ENCODE measurements at places on chromosomes 5 and 9. TPM values are rescaled to one million over a fixed set of nuclear protein-coding genes. Genes with fewer than 3 reads are reported as not detected.

GRCh38 chr5:3599226-3600105 lies 3.8 kb downstream of the IRX1 start:
- peak; percentile 89 for DNase-seq

- DNase-seq, result peak; percentile 81
These were observed 290.5 kb downstream of the DOCK8 start for GRCh38 chr9:504921-505740.

DNA sequence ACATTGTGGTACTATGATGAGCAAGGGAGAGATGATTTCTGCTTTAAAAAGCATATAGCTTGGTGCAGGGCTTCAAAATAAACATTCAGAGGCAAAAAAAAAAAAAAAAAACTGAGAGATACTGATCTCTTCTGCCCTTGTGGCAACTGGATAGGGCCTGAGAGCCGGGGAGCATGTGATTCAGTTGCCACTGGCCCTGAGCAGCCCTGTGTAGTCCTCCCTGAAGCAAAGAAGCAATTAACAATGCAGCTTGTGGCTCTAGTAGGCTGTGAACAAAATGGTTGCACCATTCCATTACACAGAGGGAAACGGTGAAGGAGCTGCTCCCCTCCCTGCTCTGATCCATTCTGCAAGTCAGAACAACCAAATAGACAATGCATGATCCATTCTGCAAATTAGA lies 347.5 kb upstream of the DAB2 start:
- peak; percentile 6 for DNase-seq

- DNase-seq, result no peak
These were observed 34.0 kb downstream of the CDK5RAP2 start for GRCh38 chr9:120545701-120546550.

GRCh38 chr5:158670201-158670600 lies 429.5 kb downstream of the EBF1 start:
- DNase-seq, result no peak

DNA sequence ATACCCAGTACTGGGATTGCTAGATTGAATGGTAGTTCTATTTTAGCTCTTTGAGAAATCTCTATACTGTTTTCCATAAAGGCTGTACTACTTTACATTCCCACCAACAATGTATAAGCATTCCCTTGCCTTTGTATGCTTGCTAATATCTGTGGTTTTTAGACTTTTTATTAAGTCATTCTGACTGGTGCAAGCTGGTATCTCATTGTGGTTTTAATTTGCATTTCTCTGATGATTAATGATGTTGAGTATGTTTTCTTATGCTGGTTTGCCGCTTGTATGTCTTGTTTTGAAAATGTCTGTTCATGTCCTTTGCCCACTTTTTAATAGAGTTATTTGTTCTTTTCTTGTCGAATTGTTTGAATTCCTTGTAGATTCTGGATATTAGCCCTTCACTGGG lies 512.7 kb upstream of the PAPPA start:
- no peak for DNase-seq

- no peak for DNase-seq
These were observed 87.5 kb downstream of the SCAMP1 start for GRCh38 chr5:78447775-78448424.

DNA sequence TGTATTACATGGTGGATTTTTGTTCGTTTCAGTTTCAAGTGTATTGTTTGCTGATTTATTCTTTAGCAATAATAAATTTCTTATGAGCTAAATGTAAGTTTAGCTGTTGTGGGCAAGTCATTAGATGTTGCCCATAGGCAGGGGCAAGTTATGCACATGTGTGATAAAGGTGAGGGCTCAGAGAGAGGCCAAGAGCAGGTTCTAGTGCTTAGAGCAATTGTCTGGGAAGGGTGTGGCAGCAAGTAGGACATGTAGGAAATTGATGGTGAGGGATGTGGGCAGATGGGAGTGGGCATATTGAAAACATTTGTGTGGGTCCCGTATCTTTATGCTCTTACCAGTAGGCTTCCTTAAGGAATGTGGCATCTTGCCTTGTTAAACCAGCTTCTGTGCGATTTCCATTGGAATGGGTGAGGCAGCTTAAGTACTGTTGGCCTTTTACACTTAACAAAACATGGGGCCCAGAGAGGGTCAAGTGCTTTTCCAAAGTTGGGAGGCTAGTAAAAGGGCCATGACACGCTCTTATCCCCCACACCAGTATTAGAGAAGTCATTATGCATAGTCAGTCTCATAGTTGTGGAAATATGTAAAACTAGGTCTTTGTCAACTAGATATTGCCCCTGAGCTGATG lies 60.6 kb downstream of the KDM4C start:
- DNase-seq, result no peak

The HSD17B3 gene
- 0.24 TPM for total RNA-seq

The ANKRD31 gene
- not detected for total RNA-seq

The UBE2B gene
- total RNA-seq, result 17.3 TPM

The LMX1B gene
- 8.7 TPM for total RNA-seq

The SH2D3C gene
- 0.26 TPM for total RNA-seq

Data from H7 (cell line).